Activated T-helper 2 cell treated with anti-CD3 and anti-CD28 coated beads, Interferon-gamma antibody, Interleukin-2, Interleukin-4, amounts not matched to agents 10 μg/mL and 5 μg/mL and 100 μg/mL, durations not matched to agents 14 hours and 24 hours and 36 hours (primary cell): ENCODE measurements at places on chromosomes 4 and X.

DNA sequence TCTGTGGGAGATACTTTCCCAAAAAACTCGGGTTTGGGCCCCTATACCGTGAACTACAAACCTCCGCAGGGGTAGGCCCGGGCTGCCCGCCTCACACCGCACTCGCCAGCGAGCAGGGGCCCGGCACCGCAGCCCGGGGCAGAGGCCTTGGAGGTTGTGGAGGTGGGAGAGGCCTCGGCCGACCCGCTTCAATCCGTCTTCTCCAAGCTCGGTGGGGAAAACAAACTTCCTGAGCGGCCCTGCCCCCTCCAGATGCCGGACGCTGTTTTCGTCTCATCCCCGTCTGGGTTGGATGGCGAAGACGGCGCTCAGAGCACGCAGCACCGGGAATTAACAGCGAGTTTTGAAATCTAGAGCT lies 442 bp upstream of the MCUB start:
- no peak for DNase-seq

GRCh38 chr4:125101719-125102118 lies 213.0 kb upstream of the FAT4 start:
- DNase-seq = no peak

GRCh38 chrX:39811376-39811775 lies 286.4 kb downstream of the BCOR start:
- no peak for DNase-seq

DNA sequence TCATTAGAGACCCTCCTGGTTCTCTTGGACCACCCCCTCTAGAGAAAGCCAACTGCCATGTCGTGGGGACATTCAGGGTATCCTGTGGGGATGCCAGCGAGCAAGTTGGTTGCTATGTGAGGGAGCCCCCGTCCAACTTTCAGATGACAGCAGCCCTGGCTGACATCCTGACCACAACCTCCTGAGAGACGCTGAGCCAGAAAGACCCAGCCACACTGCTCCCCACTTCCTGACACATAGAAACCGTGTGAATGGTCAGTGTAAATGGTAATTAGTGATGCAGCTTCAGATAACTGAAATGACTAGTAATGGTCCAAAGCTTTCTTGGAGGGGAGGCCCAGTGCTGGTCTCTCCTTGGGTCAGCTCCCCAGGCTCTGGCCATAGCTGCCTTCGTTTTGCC lies 10.8 kb downstream of the CLCN4 start:
- no peak for DNase-seq

DNA sequence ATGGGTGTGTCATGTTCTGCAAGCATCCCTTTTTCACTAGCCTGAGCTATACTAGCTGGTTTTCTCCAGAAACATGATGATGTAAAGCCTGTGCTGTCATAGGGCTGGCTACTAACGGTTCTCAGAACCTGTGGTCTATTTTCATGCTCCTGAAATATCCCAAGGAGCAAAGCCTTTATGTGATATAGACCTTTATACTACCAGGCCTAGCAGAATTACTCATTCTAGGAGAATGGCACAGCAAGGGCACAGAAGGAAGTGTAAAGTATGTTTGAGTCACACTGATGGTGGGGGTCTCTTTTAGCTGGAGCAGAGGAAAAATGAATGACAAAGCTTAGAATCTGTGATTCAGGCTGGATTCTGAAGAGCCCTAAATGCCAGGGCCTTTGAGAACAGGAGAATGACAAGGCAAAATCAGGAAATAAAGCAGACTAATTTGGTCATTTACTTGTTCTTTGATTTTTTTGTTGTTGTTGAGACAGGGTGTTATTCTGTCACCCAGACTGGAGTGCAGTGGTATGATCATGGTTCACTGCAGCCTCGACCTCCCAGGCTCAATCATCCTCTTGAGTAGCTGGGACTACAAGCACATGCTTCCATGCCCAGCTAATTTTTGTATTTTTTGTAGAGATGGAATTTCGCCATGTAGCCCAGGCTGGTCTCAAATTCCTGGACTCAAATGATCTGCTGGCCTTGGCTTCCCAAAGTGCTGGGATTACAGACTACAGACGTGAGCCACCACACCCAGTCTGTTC lies 11.8 kb downstream of the TCEAL1 start:
- DNase-seq = no peak

DNA sequence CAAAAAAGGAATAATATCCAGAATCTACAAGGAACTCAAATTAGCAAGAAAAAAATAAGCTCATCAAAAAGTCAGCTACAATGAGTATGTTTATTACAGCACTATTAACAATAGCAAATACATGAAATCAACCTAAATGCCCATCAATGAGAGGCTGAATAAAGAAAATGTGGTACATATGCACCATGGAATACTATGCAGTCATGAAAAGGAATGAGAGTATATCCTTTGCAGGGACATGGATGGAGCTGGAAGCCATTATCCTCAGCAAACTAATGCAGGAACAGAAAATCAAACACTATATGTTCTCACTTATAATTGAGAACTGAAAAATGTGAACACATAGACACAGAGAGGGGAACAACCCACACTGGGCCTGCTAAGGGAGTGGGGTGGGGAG lies 178.4 kb upstream of the IRS4 start:
- no peak for DNase-seq

DNA sequence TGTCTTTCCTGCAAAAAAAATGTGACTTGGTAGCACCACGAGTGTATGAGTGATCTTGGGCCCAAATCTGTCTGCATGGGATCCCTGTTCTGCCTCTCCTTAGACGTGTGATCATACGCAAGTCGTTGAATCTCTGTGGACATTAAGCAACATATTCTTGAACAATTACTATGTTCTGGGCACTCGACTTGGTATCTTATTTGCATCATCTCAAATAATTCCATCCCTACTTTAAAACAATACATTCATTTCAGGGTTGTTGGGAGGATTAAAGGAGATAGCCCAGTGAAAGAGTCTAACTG lies 145.4 kb upstream of the CPEB2 start:
- no peak for DNase-seq

- DNase-seq = no peak
These were observed 210.2 kb upstream of the NPY2R start for GRCh38 chr4:154998284-154998683.

GRCh38 chr4:148216866-148217814 lies 225.1 kb downstream of the NR3C2 start:
- peak; percentile 32 for DNase-seq

DNA sequence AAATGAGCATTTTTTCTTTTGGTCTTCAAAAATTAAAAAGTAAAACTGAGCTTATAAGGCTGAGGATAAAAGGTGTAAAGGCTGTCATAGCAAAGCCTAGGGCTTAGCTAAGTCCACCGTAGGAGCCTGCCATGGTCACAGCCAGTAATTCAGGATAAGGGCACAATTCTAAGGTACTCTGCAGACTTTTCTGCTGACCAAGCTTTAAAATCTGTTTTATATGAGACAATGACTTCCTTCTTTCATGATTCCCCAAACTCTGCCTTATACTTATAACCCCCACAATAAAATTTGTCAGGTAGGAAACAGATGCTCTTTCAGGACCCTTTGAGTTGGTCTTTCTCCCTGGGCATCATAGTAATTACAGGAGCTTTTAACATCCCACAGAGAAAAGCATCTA lies 138.5 kb downstream of the COL4A6 start:
- DNase-seq = no peak

- no peak for DNase-seq
These were observed 76.8 kb downstream of the RTL5 start for GRCh38 chrX:72054779-72055489.

GRCh38 chrX:138229718-138230117 lies 481.8 kb downstream of the FGF13 start:
- no peak for DNase-seq

GRCh38 chrX:76920607-76921006 lies 493.1 kb downstream of the MAGEE1 start:
- DNase-seq = no peak
